A549 (cell line): ENCODE measurements at places on chromosomes 1 and 21.

- DNase-seq: peak; percentile 29
Measured at GRCh38 chr1:2411801-2412394, 466 bp downstream of the PEX10 start.

GRCh38 chr1:5525597-5526384, 466.4 kb downstream of the NPHP4 start:
- DNase-seq: no peak

- peak; percentile 96 for DNase-seq
Measured at GRCh38 chr1:37471345-37472231, 2.8 kb upstream of the ZC3H12A start.

DNA sequence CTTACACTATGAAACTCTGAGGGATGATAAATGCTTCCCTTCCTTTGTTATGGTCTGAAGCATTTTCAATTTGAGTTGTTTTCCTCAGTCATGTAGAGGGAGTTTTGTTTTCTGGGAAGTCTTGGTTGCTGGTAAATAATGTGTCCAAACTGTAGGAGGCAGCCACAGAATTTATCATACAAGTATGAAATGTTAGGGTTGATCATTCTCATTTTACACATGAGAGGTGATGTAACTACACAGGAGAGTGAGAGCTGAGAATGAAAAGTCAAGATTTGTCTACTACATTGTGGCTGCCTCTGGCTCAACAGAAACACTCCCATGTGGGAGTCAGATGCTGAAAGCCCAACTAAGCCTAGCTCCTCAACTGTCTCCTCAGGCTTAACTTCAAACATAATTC, 182.5 kb upstream of the SGIP1 start:
- no peak for DNase-seq

- no peak for DNase-seq
Measured at GRCh38 chr1:226496453-226497015, 52.0 kb upstream of the STUM start.

DNA sequence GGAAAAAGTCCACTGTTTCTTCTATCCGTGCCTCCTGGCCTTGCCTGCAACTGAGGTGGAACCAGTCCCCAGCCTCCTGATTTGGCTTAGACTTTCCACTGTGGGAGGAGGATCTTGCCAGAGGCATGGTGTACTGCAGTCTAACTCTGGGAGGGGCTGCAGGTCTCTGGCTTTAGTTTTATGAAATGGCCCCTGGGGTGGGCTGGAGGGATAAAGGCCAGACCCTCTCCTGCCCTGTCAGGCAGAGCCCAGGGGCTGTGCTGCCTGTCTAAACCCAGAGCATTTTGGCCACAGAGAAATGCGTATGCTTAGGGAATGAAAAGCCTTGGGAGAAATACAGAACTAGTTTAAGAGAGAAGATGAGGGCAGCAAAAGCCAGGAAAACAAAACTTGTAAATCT, 73.0 kb downstream of the ABCA4 start:
- no peak for DNase-seq

DNA sequence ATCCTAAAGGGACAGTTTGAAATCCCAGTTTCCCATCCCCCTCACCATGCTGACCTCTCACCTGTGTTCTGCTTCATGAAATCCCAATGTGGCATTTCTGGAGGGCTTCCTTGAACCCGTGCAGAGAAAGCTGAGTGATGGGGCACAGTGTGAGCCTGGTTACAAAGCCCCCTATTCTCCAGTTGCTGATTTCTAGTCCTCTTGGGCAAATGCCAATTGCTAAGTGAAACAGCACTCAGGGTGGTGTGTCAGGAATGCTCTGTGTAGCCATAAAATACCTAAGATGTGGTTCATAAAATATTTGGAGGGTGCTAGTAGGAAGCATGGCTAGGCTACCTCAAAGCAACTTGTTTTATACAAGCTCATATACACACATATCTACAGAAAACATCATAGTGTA, 32.0 kb downstream of the SUSD4 start:
- no peak for DNase-seq

DNA sequence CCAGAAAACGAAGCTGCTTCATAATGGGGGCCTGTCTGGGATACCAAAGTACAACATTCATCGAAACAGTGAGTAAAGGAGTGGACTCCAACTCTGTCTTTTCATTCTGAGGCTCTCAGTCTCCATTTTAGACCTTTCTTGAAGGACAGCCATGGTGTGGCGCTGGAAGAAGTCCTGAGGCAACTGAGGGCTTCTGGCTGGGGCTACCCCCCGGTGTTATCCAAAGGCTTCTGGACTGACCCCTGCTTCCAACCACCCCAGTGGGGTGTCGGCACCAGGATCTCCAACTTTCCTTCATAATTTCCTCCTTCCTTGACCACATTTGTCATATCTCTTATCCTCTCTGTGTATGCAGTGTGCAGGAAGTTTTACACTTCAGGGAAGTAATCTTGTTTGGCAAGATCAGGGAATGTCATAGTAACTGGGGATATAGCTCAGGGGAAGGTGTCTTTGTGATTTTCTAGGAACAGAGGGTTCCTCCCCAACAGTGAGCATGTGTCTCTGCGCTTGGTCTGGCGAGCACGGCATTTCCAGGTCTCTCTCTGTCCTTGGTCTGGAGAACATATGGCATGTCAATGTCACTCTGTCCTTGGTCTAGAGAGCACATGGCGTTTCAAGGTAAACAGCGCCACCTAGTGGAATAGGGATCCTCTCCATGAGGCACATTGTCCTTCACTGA, 19.4 kb upstream of the BSDC1 start:
- peak; percentile 43 for DNase-seq

- no peak for DNase-seq
Measured at GRCh38 chr1:31987135-31987619, 26.5 kb upstream of the KHDRBS1 start.
